ENCODE measurements at places on chromosomes 1 and 21. TPM values are rescaled to one million over a fixed set of nuclear protein-coding genes. Genes with fewer than 3 reads are reported as not detected.

DNA sequence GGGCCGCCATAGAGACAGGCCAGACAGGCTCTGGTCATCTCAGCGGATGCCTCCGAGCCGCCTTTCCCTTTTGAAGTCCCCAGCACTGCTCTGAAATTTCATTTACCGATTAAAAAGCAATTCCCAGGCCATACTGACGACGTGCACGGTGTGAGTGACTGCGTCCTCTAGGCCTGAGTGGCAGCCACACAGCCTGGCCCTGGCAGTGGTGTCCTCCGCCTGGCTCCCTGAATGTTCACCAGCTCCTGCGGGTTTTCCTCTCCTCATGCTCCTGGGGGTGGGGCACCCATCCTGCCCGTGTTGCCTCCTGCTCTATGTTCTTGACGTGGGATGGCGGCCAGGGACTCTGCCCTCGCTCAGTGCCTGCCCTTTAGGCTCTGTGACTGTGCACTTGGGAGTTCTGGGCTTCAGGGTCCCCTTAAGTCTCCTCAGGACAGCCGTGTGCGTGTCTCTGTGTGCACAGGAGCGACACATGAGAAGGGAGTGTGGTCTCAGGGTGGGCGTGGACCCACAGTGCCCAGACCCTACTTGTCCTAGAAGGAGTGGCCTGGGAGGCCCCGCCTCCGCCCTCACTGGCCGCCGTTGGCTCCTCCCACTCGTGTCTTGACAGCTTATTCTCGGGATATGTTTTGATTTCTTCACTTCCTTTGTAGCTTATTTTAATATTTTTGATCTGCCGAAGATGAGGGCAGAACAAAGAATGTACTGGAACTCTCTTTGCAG is 3.6 kb downstream of the SKI start:
- peaks cover 39% of the 10 kb centered on the region for H3K4me1 ChIP-seq
- peak overlapping the region; percentile 92 for H3K4me3 ChIP-seq
- peak; percentile 70 for DNase-seq

DNA sequence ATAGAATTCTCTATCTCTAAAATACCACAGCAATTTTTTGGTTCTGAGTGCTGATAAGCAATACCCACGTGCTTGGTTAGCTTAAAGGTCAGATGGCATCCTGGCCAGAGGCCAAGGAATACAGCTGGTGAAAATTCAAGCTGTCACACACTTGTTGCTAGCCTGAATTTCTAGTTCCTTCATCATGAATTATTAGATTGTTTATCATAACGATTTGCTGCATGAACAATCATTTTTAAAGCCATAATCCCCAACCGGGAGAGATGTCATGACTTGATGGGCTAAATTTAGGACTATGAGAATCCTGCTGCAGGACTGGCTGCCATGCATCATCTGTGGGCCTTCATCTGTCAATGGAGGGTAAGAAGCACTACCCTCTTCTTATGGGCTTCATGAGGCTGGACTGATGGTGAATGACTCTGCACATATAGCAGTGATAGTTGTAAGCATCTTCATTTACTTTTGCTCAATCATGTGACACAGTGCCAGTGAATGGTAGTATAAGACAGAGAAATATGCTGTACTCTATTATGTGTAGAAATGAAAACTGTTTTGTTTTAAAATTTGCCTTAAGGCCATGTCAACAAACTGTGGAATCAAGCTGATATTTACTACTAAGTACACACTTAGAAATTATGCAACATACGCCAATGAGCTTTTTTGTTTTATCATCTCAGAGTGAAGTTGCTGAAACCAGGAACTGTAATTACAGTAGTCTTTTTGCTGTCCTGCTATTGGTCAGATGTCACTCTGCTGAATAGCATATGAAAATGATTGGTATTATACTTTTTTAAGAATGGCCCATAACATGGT is 80.5 kb upstream of the RALGPS2 start:
- H3K27me3 ChIP-seq, result peaks cover 15% of the 10 kb centered on the region
- no peak for DNase-seq
- H3K4me3 ChIP-seq, result no peak overlapping the region
- H3K36me3 ChIP-seq, result peaks cover 3% of the 10 kb centered on the region

- peak; percentile 64 for DNase-seq
- peak overlapping the region; percentile 99 for H3K27ac ChIP-seq
- peak overlapping the region; percentile 92 for H3K4me3 ChIP-seq
- peaks cover 2% of the 10 kb centered on the region for H3K36me3 ChIP-seq
These were observed 55.9 kb downstream of the CD58 start for GRCh38 chr1:116514708-116515525.

GRCh38 chr21:28923439-28923975 is 69.2 kb downstream of the LTN1 start:
- H3K27ac ChIP-seq, result no peak overlapping the region
- no peak overlapping the region for H3K4me3 ChIP-seq
- no peak for DNase-seq
- peaks cover 14% of the 10 kb centered on the region for H3K36me3 ChIP-seq
- H3K27me3 ChIP-seq, result no peaks in the 10 kb centered on the region

Gene NEXN
- 4.5 TPM for total RNA-seq

DNA sequence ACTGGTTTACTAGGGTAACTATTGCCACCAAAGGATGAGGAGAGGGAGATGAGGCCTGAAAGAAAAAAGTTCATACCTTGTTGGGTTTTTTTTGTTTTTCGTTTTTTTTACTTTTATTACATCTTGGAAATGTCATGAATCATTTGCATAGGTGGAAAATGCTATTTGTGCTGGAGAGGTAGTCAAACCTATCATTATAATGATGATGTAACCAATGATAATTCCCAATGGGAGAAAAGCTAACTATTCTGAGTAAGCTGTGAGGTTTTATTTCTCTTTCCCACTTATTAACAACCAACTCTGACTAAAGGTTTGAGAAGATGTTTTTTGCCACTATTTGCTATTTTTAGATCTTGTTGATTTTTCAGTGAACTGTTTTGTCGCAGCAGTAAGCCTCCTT is 29.0 kb downstream of the SH3GLB1 start:
- no peaks in the 10 kb centered on the region for H3K27me3 ChIP-seq
- peaks cover 13% of the 10 kb centered on the region for H3K36me3 ChIP-seq
- no peak overlapping the region for H3K27ac ChIP-seq

Gene OLFM3
- not detected for total RNA-seq

Gene AVPR1B
- not detected for total RNA-seq

Gene OPTC
- not detected for total RNA-seq

DNA sequence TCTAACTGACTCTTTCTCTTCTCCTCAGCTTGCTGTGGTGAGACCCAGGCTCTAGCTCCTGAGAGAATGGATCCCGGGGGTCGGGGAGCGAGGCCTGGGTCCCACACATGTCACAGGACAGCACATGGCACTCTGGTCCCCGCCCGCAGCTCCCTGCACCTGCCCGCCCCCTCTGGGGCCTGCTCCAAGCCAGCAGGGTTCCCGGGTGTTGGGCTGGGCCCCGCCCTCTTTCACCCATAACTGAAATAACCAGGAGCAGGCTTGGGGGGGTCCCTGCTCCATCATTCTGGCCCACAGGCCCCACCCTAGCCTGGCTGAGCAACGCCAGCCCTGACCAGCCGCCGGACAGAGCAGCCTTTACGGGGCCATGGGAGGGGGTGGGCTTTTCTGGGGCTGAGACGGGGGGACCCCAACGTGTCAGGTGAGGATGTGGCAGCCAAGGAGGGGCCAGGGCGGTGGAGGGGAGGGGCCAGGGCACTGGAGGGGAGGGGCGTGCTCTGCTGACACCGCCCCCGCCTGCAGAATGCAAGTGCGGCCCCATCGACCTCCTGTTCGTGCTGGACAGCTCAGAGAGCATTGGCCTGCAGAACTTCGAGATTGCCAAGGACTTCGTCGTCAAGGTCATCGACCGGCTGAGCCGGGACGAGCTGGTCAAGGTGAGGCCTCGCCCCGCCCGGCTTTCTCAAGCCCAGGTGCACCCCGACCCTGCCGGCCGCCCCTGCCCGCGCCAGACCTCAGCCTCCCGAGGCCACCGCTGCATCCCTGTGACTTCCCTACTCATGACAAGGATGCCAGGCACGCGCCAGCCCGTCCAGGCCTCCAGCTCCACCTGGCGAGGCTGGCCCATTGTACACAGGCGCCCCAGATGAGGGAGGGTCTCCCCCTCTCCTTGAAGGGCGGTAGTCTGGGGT is 19.4 kb downstream of the COL6A1 start:
- peaks cover 3% of the 10 kb centered on the region for H3K4me1 ChIP-seq
- no peak overlapping the region for H3K27ac ChIP-seq
- DNase-seq, result no peak
- no peaks in the 10 kb centered on the region for H3K36me3 ChIP-seq

- H3K27ac ChIP-seq, result no peak overlapping the region
- H3K27me3 ChIP-seq, result no peaks in the 10 kb centered on the region
- H3K4me1 ChIP-seq, result peaks cover 5% of the 10 kb centered on the region
- no peak overlapping the region for H3K4me3 ChIP-seq
- no peak for DNase-seq
- peaks cover 2% of the 10 kb centered on the region for H3K36me3 ChIP-seq
These were observed 119.9 kb downstream of the MAST2 start for GRCh38 chr1:45923343-45923742.

GRCh38 chr1:27153927-27154358 is 982 bp downstream of the SLC9A1 start:
- peak overlapping the region; percentile 95 for H3K4me3 ChIP-seq
- no peaks in the 10 kb centered on the region for H3K27me3 ChIP-seq
- peak overlapping the region; percentile 98 for H3K27ac ChIP-seq
- H3K36me3 ChIP-seq, result peaks cover 2% of the 10 kb centered on the region

DNA sequence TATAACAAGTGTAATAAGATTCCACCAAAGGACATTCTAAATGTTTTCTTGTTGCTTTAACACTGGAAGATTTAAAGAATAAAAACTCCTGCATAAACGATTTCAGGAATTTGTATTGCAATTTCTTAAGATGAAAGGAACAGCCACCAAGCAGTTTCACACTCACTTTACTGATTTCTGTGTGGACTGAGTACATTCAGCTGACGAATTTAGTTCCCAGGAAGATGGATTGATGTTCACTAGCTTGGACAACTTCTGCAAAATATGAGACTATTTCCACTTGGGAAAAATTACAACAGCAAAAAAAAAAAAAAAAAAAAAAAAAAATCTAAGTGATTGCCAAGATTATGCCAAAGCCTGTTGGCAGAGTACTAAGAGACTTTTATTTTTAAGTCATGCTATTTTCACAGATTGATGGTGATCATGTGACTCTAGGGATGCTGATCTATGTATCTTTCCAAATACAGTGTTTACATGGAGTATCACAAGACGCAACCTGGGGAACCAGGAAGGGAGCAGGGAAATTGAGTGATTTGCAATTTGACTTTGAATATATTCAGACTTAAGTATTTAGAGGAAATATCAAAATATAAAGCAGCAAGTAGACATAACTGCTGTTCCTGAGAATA is 341.0 kb downstream of the NTNG1 start:
- H3K27ac ChIP-seq, result no peak overlapping the region
- H3K36me3 ChIP-seq, result no peaks in the 10 kb centered on the region
- peaks cover 3% of the 10 kb centered on the region for H3K4me1 ChIP-seq
- H3K4me3 ChIP-seq, result no peak overlapping the region
- no peak for DNase-seq

- no peak overlapping the region for H3K27ac ChIP-seq
- H3K27me3 ChIP-seq, result peaks cover 16% of the 10 kb centered on the region
- no peak for DNase-seq
- H3K36me3 ChIP-seq, result no peaks in the 10 kb centered on the region
These were observed 677 bp downstream of the NCAM2 start for GRCh38 chr21:20998886-20999285.

DNA sequence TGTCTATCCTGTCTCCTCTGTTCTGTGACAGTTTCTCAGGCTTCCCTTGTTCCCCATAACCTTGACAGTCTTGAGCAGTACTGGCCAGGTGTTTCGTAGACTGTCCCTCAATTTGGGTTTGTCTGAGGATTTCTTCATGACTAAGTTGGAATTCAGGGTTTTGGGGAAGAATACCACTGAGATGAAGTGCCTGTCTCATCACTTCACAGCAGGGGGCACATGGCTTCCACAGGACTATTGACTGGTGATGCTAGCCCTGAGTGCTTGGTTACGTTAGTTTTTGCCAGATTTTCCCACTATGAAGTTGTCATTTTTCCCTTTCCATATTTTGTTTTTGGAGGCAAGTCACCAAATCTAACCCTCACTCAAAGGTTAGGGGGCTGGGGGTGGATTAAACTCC is 45.7 kb downstream of the CDCP2 start:
- H3K4me3 ChIP-seq, result no peak overlapping the region
- no peak overlapping the region for H3K27ac ChIP-seq
- no peaks in the 10 kb centered on the region for H3K27me3 ChIP-seq
- H3K4me1 ChIP-seq, result no peaks in the 10 kb centered on the region

- no peaks in the 10 kb centered on the region for H3K36me3 ChIP-seq
- peak; percentile 50 for DNase-seq
- H3K27me3 ChIP-seq, result no peaks in the 10 kb centered on the region
- peak overlapping the region; percentile 67 for H3K4me3 ChIP-seq
- H3K27ac ChIP-seq, result peak overlapping the region; percentile 71
- peaks cover 20% of the 10 kb centered on the region for H3K4me1 ChIP-seq
These were observed 10.8 kb upstream of the TIAM1 start for GRCh38 chr21:31354604-31355443.

DNA sequence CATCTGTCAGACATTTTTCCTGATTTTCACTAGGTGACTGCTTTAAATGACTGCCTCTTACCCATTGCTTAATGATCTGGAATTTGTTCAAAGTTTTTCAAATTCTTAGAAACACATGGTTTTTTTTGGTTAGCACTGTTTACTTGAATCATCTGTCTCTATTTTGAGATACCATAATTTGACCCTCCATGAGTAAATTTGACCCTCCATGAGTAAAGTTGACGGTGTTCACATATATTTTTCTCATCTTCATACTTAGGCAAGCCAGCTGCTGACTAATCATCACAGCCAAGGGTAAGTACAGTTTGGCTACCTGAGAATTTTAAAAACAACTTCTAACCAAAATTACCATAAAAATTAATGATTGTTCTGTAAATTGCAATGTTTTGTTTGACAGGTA is 586.5 kb downstream of the PTBP2 start:
- no peaks in the 10 kb centered on the region for H3K4me1 ChIP-seq
- H3K27me3 ChIP-seq, result no peaks in the 10 kb centered on the region
- peak overlapping the region; percentile 27 for H3K27ac ChIP-seq
- H3K36me3 ChIP-seq, result peaks cover 11% of the 10 kb centered on the region

DNA sequence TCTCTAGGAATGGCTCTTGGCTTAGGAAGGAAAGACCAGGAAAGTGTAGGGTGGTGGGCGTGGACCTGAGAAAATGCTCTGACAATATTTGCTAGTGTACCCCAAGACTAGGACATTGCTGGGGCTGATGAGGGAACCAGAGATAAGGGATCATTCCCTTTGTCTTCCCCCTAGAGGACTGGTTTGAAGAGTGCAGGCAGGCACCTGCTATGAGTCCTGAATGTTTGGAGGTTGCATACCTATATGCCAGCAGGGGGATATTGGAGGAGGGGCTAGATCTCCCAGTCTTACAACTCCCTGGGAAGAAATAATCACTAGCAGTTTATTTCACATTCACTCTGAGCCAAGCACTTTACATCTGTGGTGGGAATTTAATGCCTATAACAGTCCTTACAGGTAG is 6.0 kb upstream of the BCL10 start:
- no peak overlapping the region for H3K4me3 ChIP-seq
- H3K4me1 ChIP-seq, result peaks cover 13% of the 10 kb centered on the region
- H3K27ac ChIP-seq, result no peak overlapping the region
- no peaks in the 10 kb centered on the region for H3K36me3 ChIP-seq
- DNase-seq, result no peak
- no peaks in the 10 kb centered on the region for H3K27me3 ChIP-seq

All from T-helper 17 cell (primary cell).